Lung (tissue), 17 donors: ENCODE measurements at places on chromosomes 2 and 18. TPM values are rescaled to one million over a fixed set of nuclear protein-coding genes. Genes with fewer than 3 reads are reported as not detected.

DNA sequence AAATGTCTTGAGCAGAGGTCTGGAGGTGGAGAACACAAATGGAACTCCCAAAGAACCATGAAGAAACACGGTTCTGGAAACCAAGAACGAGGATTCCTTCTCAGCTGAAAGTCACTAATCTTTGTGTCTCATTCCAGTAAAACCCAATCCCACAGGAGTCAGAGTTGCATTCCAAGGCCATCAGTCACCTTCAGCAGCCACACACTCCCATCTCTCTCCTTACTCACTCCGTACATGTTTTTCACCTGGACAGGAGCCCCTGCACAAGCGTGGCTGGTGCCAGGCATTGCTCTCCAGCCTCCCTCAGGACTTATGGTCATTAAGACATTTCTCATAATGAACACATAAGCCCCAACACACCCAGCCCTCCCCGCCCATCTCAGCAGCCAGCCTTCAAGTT is 175.4 kb upstream of the SIX2 start:
- H3K36me3 ChIP-seq: no peaks in the 10 kb centered on the region
- no peak overlapping the region for H3K27ac ChIP-seq
- no peaks in the 10 kb centered on the region for H3K27me3 ChIP-seq

The FAM228B gene
- polyA plus RNA-seq: 5.0 TPM

GRCh38 chr2:141348481-141348880 is 782.3 kb downstream of the LRP1B start:
- no peak overlapping the region for H3K4me3 ChIP-seq
- no peaks in the 10 kb centered on the region for H3K36me3 ChIP-seq
- H3K4me1 ChIP-seq: no peaks in the 10 kb centered on the region

The GKN1 gene
- polyA plus RNA-seq: 0.15 TPM

The CNRIP1 gene
- polyA plus RNA-seq: 15.4 TPM

- H3K4me1 ChIP-seq: no peaks in the 10 kb centered on the region
- no peak for DNase-seq
- H3K27ac ChIP-seq: no peak overlapping the region
- no peak overlapping the region for H3K4me3 ChIP-seq
- no peaks in the 10 kb centered on the region for H3K36me3 ChIP-seq
Observed at GRCh38 chr2:88615822-88616221, 11.4 kb downstream of the EIF2AK3 start.

- DNase-seq: no peak
- H3K27me3 ChIP-seq: no peaks in the 10 kb centered on the region
- no peak overlapping the region for H3K4me3 ChIP-seq
- H3K27ac ChIP-seq: no peak overlapping the region
- no peaks in the 10 kb centered on the region for H3K36me3 ChIP-seq
Observed at GRCh38 chr18:57475903-57476302, 40.7 kb downstream of the ONECUT2 start.

DNA sequence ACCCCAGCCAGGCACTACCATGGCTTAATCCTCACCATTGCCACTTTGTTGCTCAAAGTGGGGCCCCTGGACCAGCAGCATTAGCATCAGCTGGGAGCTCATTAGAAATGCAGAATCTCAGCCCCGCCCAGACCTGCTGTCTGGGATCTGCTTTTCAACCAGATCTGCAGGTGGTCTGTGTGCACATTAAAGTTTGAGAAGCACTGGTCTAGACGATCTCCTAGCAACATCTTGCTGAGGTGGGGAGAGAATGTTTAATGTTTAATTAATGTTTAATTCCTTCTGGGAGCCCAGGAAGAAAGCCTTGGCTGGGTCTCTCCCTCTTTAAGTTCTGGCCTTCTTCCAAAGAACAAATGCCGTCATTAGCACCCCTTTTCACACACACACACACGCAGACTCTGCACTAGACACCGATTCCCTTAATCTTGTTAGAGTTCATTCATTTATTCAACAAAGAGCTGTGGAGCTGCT is 53.7 kb downstream of the EDAR start:
- H3K4me1 ChIP-seq: no peaks in the 10 kb centered on the region
- H3K27ac ChIP-seq: no peak overlapping the region
- peak; percentile 81 for DNase-seq

The RAD51AP2 gene
- not detected for polyA plus RNA-seq

DNA sequence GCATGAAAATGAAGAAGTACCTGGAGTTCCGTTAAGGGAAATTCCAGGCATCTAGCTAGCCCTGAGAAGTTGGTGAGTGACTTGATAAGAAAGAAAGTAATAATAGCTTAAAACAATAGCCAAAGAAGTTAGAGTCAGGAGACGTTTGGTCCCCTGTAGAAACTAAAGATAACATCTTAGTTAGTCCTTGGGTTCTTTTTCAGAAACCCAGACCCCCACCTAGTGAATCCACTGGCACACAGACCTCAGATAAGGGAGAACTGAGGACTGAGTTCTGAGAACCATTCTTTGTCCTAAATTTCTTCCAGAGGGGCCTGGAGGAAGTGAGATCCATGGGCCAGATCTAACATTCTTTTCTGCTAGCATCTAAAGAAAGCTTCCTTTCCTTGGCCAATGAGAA is 335.4 kb downstream of the SLC4A3 start:
- no peaks in the 10 kb centered on the region for H3K36me3 ChIP-seq
- H3K4me1 ChIP-seq: no peaks in the 10 kb centered on the region
- H3K27me3 ChIP-seq: no peaks in the 10 kb centered on the region
- H3K27ac ChIP-seq: no peak overlapping the region
- no peak overlapping the region for H3K4me3 ChIP-seq

The CCDC74A gene
- polyA plus RNA-seq: 9.2 TPM

- no peaks in the 10 kb centered on the region for H3K36me3 ChIP-seq
- no peaks in the 10 kb centered on the region for H3K27me3 ChIP-seq
- DNase-seq: no peak
- no peaks in the 10 kb centered on the region for H3K4me1 ChIP-seq
Observed at GRCh38 chr2:205556841-205557539, 125.3 kb upstream of the NRP2 start.

The GPR17 gene
- 1.4 TPM for polyA plus RNA-seq

DNA sequence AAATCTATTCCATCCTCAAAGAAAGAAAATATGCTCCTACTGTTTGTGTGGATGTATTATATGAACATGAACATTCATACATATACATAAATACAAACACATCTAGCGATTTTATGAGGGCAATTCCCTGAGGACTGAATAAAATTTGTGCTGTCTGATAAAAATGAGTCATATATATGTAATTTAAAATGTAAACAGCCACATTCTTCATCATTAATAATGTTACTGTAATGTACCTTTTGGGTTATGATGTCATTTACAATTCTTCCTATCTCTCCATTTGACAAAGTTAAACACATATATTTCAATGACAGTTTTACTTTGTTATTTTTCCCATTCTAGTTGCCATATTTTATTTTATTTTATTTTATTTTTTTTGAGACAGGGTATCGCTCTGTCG is 91.3 kb upstream of the ZFP36L2 start:
- H3K36me3 ChIP-seq: no peaks in the 10 kb centered on the region
- H3K4me1 ChIP-seq: no peaks in the 10 kb centered on the region
- DNase-seq: no peak
- no peak overlapping the region for H3K27ac ChIP-seq

GRCh38 chr2:110897966-110898365 is 165.6 kb downstream of the ACOXL start:
- H3K36me3 ChIP-seq: no peaks in the 10 kb centered on the region
- no peak for DNase-seq
- no peak overlapping the region for H3K4me3 ChIP-seq
- H3K27ac ChIP-seq: no peak overlapping the region
- H3K27me3 ChIP-seq: no peaks in the 10 kb centered on the region

DNA sequence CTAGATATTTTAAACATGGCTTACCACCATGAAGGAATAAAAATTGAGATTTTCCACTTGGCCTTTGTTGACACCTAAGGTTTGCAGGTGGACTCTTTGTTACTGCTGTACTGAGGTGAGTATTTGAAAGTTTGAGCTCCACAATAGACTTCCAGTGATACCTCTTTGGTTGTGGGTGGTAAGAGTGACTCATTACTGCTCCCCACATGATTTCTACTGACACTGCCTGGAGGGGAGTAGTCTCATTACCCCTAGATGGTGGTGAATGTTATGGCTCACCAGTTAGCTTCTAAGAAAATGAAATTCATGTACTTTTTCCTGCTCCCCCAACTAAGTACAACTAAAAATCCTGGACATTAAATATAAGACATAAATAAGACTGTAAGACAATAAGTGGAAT is 1183.1 kb upstream of the TMEFF2 start:
- no peaks in the 10 kb centered on the region for H3K36me3 ChIP-seq
- H3K27ac ChIP-seq: no peak overlapping the region
- H3K4me3 ChIP-seq: no peak overlapping the region
- no peaks in the 10 kb centered on the region for H3K27me3 ChIP-seq
- DNase-seq: no peak

The AQP12B gene
- not detected for polyA plus RNA-seq

GRCh38 chr18:3329872-3330271 is 67.9 kb downstream of the MYL12B start:
- H3K4me1 ChIP-seq: no peaks in the 10 kb centered on the region
- DNase-seq: no peak
- no peak overlapping the region for H3K27ac ChIP-seq
- no peaks in the 10 kb centered on the region for H3K27me3 ChIP-seq

- H3K27me3 ChIP-seq: no peaks in the 10 kb centered on the region
- H3K36me3 ChIP-seq: no peaks in the 10 kb centered on the region
- no peaks in the 10 kb centered on the region for H3K4me1 ChIP-seq
- H3K4me3 ChIP-seq: no peak overlapping the region
- DNase-seq: no peak
- H3K27ac ChIP-seq: no peak overlapping the region
Observed at GRCh38 chr2:173296235-173296634, 58.4 kb upstream of the CDCA7 start.

- no peak overlapping the region for H3K4me3 ChIP-seq
- H3K27ac ChIP-seq: no peak overlapping the region
- no peaks in the 10 kb centered on the region for H3K4me1 ChIP-seq
- peaks cover 2% of the 10 kb centered on the region for H3K36me3 ChIP-seq
- DNase-seq: no peak
Observed at GRCh38 chr2:33197198-33197938, 250.6 kb downstream of the LTBP1 start.

DNA sequence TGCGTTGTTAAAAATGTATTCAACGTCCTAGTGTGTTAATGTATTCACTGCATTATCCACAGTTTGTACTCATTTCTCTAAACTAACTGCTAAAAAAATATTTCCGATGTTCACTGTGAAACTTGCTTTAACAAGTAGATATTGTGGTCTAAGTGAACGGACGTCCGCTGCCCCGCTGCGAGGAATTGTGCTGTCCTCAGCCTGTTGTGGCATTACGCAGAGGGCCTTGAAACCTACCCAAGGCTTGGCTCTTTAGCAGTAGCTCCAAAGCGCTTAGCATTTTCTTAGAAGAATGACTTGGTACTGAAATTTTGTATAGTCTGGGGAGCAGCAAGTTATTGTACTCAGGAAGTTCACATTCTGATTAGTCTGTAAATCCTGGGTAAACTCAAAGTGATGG is 136.5 kb upstream of the SP5 start:
- no peaks in the 10 kb centered on the region for H3K36me3 ChIP-seq
- no peak overlapping the region for H3K4me3 ChIP-seq
- no peaks in the 10 kb centered on the region for H3K4me1 ChIP-seq
- no peak for DNase-seq
- H3K27ac ChIP-seq: no peak overlapping the region
- no peaks in the 10 kb centered on the region for H3K27me3 ChIP-seq

The AQP12A gene
- not detected for polyA plus RNA-seq

The ALPP gene
- polyA plus RNA-seq: 15.5 TPM

- no peaks in the 10 kb centered on the region for H3K27me3 ChIP-seq
Observed at GRCh38 chr18:37516361-37516853, 49.2 kb downstream of the CELF4 start.

The KATNAL2 gene
- polyA plus RNA-seq: 1.9 TPM

The IFIH1 gene
- polyA plus RNA-seq: 9.4 TPM

DNA sequence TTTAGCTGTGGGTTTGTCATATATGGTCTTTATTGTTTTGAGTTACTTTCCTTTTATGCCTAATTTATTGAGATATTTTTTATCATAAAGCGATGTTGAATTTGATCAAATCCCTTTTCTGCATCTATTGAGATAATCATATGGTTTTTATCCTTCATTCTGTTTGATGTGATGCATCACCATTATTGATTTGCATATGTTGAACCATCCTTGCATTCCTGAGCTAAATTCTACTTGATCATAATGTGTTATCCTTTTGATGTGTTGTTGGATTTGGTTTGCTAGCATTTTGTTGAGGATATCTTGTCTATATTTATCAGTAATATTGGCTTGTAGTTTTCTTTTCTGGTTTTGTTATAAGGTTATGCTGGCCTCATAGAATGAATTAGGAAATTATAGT is 308.5 kb downstream of the ADCYAP1 start:
- H3K36me3 ChIP-seq: no peaks in the 10 kb centered on the region
- H3K4me3 ChIP-seq: no peak overlapping the region
- no peaks in the 10 kb centered on the region for H3K4me1 ChIP-seq
- DNase-seq: no peak
- H3K27ac ChIP-seq: no peak overlapping the region

DNA sequence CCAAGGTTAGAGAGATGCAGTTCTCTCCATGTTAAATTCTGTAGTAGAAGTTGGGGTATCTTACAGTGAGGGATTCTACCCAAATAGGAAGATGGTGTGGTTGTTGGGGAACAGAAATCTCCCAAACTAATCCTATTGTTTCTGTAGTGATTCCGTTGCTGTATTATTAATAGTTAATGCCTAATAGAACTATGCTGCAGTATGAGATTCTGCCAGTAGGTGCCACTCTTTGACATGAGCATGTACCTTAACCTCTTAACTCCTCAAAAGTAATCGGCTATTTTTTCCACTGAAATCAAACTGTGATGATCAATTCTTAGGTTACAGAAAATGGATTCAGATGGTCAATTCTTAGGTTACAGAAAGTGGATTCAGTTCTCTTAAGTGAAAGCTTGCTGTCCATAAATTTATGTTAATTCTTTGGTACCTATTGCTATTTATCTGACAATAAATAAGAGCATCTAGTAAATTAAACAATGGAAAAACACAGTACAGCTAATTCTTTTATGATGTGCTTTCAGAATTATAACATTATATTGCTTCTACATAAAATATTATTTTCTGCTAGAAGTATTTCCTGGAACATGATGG is 97.9 kb upstream of the DLX2 start:
- no peak overlapping the region for H3K4me3 ChIP-seq
- no peak overlapping the region for H3K27ac ChIP-seq
- no peaks in the 10 kb centered on the region for H3K36me3 ChIP-seq

The ALPG gene
- polyA plus RNA-seq: 0.76 TPM

GRCh38 chr2:121670181-121670580 is 20.9 kb upstream of the CLASP1 start:
- no peaks in the 10 kb centered on the region for H3K36me3 ChIP-seq
- DNase-seq: no peak
- H3K4me3 ChIP-seq: no peak overlapping the region
- H3K4me1 ChIP-seq: no peaks in the 10 kb centered on the region
- H3K27ac ChIP-seq: no peak overlapping the region
- H3K27me3 ChIP-seq: no peaks in the 10 kb centered on the region

The BUB1 gene
- polyA plus RNA-seq: 2.4 TPM
